ENCODE measurements at places on chromosomes 2 and 18. TPM values are rescaled to one million over a fixed set of nuclear protein-coding genes. Genes with fewer than 3 reads are reported as not detected.

RBBP8 gene
- 40.2 TPM for total RNA-seq

GULP1 gene
- 23.0 TPM for total RNA-seq

PFN4 gene
- not detected for total RNA-seq

GPR39 gene
- 3.6 TPM for total RNA-seq

POLR1B gene
- total RNA-seq = 10.9 TPM
